CD4-positive, alpha-beta T cell treated with Interleukin-4 for 1 hour (primary cell): ENCODE measurements at places on chromosomes 5 and 9.

- DNase-seq: no peak
These were observed 4.4 kb upstream of the ZNF782 start for GRCh38 chr9:96858670-96859069.

DNA sequence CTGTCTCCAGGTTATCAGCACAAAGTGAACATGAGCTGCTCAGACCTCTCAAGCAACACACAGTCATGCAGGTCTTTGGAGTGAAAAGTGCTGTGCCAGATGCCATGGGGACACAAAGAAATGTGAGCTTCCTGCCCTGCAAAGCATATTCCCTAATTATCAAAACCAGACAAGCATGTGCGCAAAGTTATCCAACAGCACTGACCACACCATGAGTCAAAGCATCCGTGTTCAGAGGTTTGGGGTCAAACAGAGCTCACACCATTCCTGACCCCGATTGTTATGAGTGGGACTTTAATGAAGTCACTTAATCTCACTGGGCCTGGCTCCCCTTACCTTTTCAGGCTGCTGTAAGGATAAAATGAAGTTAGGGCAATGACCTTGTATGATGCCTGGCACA is 138.5 kb downstream of the SLIT3 start:
- DNase-seq: no peak

DNA sequence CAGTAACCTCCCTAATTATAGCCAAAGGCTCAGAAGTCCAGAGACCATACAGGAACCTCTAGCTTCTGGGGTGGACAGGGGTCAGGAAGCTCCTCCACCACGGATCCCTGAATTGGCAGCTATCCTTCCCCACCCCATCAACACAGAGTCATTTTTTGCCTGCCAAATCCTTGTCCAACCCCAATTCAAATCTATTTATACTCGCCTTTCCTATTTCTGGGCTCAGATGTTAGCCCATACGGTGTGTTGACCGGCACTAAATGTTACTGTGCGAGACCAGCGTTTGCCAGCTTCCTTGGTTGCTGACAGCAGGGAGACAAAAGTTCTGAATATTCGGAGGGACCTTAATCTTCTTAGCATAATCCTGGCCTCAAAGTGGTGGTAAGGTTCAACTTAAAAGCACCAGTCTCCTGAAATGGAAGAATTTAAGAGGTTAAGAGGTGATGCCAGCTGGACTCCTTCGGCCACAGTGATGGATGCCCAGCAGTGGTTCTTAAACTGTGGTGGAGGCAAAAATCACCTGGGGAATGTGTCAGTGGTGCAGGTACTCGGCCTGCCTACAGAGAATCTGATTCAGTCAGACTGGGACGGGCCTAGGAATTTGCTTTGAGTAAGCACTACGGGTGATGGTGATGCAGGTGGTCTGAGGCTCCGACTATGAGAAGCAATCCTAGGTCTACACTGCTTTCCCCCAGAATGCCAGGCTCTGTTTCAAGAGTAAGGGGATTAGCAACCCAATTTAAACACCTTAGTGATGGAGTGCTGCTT is 204.8 kb upstream of the MEF2C start:
- DNase-seq: no peak

DNA sequence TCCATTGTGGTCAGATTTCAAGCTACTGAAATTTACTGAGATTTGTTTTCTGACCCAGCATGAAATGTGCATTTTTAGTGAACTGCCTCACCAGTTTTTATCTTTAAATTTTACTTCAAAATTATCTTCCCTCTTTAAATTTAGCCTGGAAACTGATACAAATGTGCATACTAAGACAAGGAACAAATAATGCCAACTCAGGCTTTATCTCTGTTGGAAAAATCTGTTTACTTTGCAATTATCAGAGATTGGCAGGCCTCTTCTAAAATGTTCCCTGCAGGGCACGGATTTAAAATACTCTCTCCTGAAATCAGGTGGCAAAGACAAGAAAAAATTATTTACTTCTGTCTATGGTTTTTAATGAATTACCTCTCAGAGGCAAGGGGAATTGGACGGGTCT is 151.0 kb upstream of the PTCH1 start:
- DNase-seq: no peak

DNA sequence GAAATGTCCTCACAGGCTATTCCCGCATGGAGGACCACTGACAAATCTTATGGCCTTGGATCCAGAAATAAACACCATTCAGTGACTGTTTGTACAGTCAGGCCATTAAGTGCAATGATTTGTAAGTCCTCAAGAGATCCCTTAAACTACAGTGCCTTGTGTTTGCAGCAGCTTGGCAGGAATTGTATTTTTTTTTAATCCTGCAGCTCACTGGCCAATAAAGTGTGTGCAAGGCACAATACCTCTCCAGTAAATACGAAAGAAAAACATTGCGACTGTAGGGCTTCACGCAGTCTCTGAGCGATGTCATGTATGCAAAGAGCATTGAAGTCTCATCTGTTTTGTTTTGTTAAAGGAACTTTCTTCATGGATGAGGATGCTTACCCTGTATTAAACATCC is 74.2 kb upstream of the TUSC1 start:
- DNase-seq: no peak

- no peak for DNase-seq
These were observed 496.8 kb downstream of the MAT2B start for GRCh38 chr5:164002214-164002613.

GRCh38 chr5:140381972-140382371 is 19.7 kb upstream of the ANKHD1 start:
- DNase-seq: no peak

GRCh38 chr9:98256756-98257155 is 1.3 kb upstream of the TBC1D2 start:
- DNase-seq: peak; percentile 56

DNA sequence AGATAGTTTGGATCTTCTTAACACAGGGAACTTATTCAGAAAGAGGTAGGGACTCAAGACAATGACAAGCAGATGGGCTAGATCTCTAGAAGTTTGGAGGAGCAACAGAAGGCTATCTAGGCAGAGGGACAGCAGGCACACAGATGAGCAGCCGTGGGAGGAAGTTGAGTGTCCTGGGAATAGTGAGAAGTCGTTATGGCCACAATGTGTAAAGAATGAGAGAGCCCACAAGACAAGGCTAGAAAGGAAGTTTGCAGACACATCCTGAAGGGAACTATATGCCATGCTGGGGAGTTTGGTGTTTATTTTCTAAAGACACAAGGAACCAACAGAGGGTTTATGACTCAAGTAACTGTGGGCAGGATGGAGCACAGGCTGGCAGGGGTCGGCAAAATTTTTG is 160.6 kb downstream of the PALM2AKAP2 start:
- no peak for DNase-seq

GRCh38 chr5:159444441-159445082 is 114.3 kb upstream of the IL12B start:
- no peak for DNase-seq

DNA sequence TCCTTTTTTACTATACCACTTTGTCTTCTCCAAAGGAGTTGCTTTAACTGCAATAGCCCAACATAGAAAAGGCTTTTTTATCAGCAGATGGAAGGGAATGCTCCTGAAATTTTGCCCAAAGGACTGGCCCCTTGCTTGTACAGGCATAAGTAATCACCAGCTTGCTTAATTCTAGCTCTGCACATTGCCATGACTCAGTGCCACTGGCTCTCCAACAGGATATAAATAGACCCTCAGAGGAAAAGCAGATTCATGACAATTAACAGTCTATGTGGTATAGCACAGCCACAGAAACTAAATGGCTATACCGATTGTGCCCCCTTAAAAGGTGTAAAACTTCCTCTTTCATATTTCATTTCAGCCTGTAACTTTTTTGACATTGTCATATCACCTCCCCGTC is 227.0 kb downstream of the ZNF608 start:
- DNase-seq: no peak

DNA sequence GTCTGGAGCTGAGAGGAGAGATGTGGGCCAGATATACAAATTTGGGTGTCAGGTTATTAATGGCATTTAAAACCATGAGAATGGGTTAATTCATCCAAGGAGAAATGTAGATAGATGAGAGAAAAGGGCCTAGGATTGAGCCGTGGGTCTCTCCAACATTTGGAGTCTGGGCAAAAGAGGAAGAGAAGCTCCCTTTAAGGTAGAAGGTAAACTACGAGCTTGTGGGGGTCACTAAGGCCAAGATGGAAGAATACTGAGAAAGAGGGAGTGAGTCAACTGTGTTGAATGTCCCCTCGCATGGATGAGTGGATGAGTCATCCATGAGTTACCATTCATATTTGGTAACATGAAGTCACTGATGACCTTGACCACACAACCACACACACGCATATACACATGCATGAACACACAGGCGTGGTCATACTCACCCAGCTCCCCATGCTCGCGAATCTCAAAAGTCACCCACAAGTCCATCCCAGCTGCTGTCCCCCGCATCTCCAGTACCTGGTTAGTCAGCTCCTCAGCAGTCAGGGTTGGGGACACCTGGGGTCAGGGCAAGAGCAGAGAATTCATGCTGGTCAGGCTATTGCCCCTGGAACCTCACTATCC is 6.8 kb upstream of the FCHSD1 start:
- DNase-seq: no peak

- DNase-seq: no peak
These were observed 505.5 kb downstream of the CTNND2 start for GRCh38 chr5:11398728-11399127.

GRCh38 chr5:25448190-25448621 is 803.4 kb upstream of the CDH10 start:
- no peak for DNase-seq

DNA sequence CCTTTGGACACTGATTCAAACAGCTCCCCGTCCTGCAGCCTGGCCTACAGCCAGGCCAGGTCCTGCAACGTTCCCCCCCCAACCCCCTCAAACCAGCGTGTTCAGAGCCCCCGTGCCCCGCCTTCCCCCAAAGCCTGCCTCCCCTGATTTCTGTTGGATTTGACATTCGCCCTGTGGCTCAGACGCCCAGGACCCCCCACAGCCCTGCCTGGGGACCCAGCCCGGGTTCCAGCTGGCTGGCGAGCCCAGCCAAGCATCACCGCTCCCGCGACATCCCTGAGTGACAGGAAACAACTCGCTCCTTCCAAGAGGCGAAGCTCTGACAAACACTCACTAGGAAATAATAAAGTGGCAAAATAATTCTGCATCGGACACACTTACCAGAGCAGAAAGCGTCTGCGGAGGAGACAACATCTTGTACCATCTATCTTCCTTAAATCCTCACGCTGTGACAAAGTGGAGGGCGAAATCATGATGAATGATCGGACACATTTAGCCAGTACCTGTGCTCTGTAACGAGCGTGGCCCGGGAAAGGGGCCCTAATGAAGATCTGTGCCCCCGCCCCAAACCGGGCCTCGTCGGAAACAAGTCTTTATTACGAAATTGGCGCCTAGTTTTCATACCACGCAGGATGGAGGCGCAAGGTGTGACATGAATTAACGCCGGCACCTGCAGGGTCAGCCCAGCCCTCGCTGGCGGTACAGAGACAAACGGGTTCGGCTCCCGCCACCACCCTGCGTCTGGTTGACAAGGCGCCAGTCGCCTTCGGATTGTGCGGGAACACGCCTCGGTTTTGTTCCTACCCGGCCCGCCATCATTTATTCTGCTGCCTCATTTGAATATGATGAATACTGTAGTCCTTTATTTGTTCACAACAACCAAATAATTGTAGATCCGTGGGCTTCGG is 91.0 kb upstream of the MVB12B start:
- no peak for DNase-seq

DNA sequence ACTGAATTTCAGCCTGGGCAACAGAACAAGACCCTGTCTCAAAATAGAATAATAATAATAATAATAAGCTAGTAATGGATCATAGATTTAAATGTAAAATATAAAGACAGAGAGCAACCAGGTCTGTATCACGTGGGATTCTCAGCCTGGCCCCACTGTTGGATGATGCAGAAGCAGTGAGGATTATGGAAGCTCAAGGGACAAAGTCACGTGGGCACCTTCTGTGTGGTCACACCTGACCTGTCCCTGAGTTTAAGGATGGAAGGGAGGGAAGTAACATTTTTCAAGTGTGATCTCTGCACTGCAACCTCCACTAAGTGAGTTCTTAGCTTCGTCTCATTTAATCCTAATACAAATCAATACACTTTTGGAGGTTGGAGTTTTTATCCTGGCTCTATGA is 212.5 kb upstream of the IER5L start:
- no peak for DNase-seq

DNA sequence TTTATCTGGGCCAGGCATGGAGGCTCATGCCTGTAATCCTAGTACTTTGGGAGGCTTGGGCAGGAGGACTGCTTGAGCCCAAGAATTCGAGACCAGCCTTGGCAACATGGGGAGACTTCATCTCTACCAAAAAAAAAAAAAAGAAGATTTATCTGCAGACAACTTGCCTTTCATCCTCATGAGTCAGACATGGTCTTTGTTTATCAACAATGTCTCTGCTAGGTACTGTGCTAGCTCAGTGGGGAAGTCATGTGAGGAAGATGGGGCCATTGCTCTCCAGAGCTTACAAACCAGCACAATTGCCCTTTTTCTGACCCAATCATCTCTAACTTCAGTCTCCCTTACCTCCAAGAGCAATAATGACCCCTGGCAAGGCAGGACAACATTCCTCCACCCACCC is 1.6 kb downstream of the URM1 start:
- DNase-seq: no peak

GRCh38 chr5:164727012-164727411 is 1221.6 kb downstream of the MAT2B start:
- DNase-seq: no peak

DNA sequence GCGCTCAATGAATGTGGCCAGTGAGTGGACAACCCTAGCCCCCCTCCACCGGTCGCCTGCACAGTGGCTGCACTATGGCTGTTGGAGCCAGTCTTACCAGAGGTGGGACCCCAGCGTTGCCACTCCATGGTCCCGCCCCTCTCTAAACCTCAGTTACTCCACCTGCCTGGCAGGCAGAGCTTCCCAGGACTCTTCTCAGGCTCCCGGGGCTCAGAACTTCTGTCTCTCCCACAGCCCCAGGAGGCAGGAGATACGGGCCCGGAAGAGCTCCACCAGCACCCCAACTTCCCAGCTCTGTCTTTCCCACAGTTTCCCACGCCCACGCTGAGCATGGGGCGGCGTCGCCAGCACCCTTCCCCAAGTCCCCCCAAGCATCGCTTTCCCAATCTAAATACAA is 975 bp downstream of the RASGEF1C start:
- no peak for DNase-seq

GRCh38 chr5:132180134-132180745 is 47.4 kb downstream of the P4HA2 start:
- no peak for DNase-seq

DNA sequence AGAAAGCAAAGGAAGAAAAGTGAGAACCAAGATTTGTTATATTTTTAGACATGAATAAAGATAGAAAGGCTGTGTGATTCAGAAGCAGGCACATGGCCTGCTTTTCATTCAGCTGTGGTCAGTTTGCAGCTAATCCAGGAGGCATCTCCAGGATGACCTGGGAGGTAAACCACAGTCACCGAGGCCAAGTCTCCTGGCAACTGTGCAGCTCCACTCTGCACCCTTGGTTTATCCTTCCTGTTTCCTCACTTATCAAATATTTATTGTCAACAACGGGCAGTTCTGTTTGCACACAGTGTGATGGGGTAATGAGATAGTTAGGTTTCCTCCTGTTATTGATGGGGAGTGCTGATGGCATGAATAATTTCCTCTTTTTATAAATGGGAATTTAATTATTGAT is 243.0 kb downstream of the PSAT1 start:
- no peak for DNase-seq

GRCh38 chr5:126402621-126403555 is 20.3 kb upstream of the GRAMD2B start:
- DNase-seq: no peak

GRCh38 chr5:123921193-123921592 is 409.2 kb downstream of the CSNK1G3 start:
- DNase-seq: no peak

GRCh38 chr9:131574730-131575640 is 29.7 kb downstream of the PRRT1B start:
- DNase-seq: no peak
